ENCODE measurements at places on chromosomes 3 and 15.

DNA sequence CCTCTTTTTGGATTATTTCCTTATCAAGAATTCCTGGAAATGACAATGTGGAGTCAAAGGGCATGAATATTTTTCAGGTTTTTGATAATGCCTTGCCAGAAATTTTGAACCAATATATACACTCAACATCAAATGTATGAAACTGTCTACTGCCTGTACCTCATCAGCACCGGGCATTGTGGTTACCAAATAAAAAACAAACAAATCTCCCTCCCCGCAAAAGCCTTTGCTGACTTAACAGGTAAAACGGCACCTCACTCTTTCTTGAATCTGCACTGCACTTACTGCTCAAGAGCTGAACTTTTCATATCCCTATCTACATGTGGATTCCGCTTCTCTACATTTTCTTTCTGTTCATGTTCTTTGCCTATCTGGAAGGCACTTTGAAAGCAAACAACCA lies 134.5 kb upstream of the PRICKLE2 start:
- no peak for DNase-seq

DNA sequence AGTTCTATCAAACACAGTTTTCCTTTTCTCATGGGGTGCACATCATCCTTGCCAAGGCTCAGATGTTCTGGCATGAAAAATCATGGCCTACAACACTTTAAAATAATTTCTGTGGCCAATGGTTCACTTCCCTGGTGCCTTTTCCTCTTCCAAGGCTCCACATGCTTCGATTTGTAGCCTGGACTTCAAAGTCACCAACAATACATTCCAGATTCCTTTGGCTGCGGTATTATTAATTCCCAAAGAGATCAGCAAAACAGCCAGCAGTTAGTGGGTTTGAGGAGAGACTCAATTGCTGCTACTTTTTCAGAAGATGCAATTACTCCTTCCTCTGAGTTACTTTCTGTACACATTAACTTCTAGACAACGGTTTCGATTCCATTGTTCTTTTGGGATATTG lies 80.3 kb upstream of the CCDC80 start:
- DNase-seq: no peak

GRCh38 chr15:77851691-77852090 lies 219.0 kb upstream of the LINGO1 start:
- DNase-seq: no peak

- DNase-seq: no peak
These were observed 172.7 kb upstream of the CTNNB1 start for GRCh38 chr3:41026394-41027177.

DNA sequence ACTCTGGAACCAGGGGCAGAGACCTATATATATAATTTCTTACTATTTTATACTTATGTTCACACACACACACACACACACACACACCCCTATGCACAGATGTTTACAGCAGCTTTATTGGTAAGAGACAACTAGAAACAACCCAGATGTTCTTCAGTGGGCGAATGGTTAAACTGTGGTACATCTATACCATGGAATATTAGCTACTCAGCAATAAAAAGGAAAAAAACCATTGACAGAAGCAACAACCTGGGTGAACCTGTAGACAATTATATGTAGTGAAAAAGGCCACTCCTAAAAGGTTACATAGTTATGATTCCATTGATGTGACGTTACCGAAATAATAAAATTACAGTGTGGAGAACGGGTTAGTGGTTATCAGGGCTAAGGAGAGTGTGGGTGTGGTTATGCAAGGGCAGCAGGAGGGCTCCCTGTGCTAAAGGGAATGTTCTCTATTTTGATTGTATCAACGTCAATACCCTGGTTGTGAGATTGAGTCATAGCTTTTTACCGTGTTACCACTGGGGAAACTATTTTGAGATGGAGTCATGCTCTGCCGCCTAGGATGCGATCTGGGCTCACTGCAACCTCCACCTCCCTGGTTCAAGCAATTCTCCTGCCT lies 85.5 kb downstream of the FLNB start:
- no peak for DNase-seq

GRCh38 chr3:112357930-112358780 lies 25.2 kb downstream of the CD200 start:
- no peak for DNase-seq
